Calu3 (cell line): ENCODE measurements at places on chromosomes 3 and 15. TPM values are rescaled to one million over a fixed set of nuclear protein-coding genes. Genes with fewer than 3 reads are reported as not detected.

Gene ANKUB1
- not detected in 2 replicates for total RNA-seq

Gene CPNE9
- not detected in 2 replicates for total RNA-seq

Gene FAM107A
- total RNA-seq = not detected in 2 replicates

Gene GABRA5
- not detected in 2 replicates for total RNA-seq

Gene ZNF774
- 6.2 and 10.4 TPM in 2 replicates for total RNA-seq

Gene SSR3
- 287 and 312 TPM in 2 replicates for total RNA-seq

Gene LRRC31
- 2.8 and 3.3 TPM in 2 replicates for total RNA-seq

Gene PTPRG
- 0.35 and 1.1 TPM in 2 replicates for total RNA-seq

Gene ITGB5
- 193 and 225 TPM in 2 replicates for total RNA-seq

Gene IVD
- 46.6 and 54.2 TPM in 2 replicates for total RNA-seq

Gene ALDH1L1
- total RNA-seq = 4.4 and 11.2 TPM in 2 replicates

Gene AGBL1
- total RNA-seq = not detected in 2 replicates

Gene KLF13
- 14.1 and 22.9 TPM in 2 replicates for total RNA-seq
